PC-3 (cell line): ENCODE measurements at places on chromosomes 3 and 15.

DNA sequence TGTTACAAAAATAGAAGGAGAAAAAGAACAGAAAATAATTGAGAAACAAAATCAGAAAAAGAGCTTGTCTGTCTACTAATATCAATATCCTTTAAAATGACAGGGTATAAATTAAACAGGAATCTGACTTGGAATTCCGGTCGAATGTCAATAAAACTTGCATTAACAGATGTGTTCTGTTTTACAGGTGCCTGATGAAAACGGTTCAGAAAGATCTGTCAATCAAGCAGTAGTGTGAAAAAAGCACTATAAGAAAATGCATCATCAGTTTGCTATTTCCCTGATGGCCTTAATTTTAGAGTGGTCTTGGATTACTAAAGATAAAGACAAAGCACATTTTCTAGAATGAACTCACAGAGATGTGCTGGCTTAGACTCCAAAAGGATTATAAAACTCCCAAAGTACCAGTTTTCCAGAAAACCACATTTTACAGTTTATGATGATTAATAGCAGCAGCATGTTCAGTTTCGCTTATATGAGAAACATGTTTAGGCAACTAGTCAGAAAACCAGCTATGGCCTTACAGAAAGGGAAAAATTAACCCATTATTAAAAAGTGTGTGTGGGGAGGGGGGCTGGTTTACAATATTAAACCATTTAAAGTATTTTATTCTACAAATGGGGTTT, 8.2 kb upstream of the C3orf38 start:
- DNase-seq, result peak; percentile 41

DNA sequence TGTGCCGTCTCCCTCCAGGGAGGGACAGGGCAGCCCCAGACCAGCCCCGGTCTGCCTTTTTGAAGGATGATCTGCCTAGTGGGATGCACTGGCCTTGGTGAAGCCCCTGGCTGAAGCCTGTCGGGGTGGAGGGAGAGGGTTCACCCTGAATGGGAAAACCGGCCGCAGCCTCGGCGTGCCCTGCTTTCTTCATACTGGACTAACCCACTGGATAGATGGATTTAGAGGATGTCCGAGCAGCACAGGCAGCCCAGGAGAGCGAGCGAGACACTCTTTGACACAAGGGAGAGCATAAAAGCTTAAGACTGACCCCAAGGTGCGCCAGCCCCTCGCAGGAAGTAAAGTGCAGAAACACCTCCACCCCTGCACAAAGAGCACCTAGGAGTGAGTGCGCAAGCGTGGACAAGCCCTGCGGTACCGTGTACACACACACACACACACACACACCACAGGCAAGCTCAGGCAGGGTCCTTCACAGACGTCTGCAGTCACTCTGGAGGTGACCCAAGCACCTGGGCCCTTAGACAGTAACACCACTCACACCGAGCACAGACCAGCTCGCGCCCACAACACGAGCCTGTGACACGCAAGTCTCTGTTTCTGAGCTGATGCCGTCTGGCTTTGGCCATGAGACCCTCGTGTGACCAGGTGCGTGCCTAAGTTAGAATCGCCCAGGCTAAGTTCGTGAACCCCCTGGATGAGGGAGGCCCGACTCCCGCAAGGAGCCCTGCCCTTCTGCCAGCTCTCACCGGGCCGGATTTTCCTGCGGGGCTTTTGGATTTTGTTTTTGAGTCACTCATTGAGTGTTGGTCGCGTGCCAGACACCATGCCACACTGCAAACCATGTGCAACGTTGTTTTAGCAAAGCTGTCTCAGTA, 11.3 kb downstream of the SEMA4B start:
- peak; percentile 88 for DNase-seq

GRCh38 chr3:28859897-28860296, 421.0 kb upstream of the RBMS3 start:
- DNase-seq, result no peak

GRCh38 chr3:132838477-132838876, 116.3 kb upstream of the NPHP3 start:
- DNase-seq, result no peak

DNA sequence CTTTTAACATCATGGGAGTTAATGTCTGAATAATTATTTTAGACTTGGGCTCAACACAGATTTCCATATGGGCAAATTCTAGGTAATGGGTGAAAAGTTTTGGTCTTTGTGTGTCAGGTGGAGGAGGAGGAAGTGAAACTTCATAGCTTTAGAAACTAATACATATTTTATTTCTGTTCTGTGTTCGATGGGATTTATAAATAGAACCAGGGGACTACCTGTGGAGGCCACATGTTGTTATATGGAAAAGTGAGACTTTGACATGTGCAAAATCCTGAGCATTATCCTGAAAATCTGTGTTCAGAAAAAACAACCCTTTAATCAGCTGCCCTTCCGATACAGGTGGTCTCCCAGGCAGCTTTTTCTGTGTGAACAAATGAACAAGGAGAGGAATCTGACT, 209.5 kb downstream of the SOX2 start:
- DNase-seq, result no peak

DNA sequence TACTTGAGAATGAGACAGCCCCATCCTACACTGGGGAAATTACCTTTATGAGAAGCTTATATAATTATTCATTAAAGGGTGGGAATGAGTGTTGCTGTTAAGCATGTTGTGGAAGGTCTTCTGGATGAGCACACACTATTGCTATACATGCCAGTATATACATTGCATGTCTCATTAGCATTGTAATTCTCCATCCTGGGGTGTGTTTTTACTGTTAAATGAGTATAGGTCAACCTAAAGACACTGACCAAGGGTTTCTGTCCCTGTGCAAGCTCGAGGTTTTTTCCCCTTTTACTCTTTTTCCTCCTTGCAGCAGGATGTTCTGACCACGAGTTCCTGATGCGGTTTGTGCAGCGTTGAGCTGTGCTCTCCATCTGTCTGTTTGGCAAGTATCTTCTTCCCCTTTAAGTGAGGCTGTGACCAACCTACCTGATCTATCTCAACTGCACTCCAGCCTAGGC, 7.2 kb upstream of the IVD start:
- DNase-seq, result no peak

DNA sequence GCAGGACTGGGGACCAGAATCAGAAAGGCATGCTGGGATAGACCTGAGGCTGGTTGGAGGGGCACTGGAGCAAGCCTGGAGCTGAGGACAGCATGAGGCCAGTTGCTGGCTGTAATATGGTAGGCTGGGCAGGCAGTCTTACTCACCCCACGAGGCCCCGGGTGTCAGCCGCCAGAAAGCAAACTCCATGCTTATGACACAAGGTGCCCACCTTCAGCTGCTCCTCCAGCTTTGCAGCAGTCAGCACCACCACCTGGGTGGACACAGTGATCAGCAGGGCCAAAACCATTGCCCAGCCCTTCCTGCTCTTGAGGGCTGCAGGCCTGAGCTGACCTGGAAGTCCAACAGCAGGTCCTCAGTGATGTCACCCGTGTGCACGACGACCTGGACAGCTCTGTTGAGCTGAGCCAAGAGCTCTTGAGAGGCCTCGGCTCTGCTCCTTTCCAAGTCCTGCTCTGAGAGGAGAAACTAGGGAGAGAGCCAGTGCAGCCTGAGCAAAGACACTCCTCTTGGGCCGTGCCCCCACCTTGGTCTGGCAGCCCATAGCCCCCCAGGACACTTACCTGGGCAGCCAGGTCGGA, 747 bp downstream of the UBA7 start:
- DNase-seq, result no peak

DNA sequence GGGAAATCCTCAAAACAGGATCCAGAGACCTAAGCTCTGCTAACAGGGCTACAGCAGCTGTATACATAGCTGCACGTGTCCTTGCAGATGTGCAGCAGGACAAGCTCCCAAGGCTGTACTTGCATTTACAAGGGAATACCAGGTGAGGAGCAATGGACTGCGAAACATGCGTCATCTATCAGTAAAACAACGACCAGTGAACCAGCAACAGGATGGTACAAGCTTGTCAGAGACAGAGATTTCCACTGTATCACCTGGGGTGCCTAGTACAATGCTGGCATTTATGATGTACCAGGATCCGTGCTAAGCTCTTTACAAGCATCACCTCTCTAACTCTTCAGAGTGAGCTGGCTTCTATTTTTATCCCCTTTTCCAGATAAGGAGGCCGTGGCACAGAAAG, 227.3 kb downstream of the FOXP1 start:
- DNase-seq, result no peak

- no peak for DNase-seq
Observed at GRCh38 chr15:25327686-25328085, 111.1 kb downstream of the UBE3A start.

DNA sequence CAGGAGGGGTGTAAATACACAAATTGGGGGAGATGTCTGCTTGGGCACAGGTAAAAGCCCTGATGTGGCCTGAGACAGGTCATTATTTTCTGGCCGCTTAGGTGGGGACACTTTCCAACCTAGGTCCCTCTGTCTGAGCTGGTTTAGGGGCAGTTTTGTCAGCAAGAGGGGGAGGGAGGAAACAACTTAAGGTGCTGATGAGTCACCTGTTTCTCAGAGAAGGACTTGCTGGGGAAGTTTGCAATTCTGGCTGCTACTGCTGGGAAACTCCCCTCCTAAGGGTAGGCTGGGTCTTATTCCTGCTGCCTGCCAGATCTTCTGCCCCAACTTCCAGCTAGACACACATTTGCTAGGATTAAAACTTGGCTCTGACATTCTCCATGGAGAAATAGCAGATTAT, 4.8 kb upstream of the RHOV start:
- DNase-seq, result peak; percentile 88

- no peak for DNase-seq
Observed at GRCh38 chr15:101497484-101498034, 8.1 kb upstream of the PCSK6 start.

DNA sequence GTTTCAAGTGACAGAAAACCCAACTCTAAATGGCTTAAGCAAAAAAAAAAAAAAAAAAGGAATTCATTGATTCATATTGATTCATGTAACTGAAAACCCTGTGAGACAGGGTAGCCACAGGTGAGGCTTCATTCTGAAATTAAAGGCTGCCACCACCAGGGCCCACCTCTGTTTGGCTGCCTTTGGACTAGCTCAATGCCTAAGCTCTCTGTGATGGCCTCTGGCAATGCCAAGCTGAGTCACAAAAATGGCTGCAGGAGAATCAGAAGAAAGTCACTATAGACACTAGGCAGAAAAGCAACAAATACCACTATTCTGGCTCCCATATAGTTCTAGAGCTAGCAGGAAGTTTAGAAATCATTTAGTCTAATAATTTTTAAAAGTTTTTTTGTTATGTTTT, 38.2 kb upstream of the GYG1 start:
- DNase-seq, result peak; percentile 34

- DNase-seq, result peak; percentile 17
Observed at GRCh38 chr3:69999140-70000027, at the start of gene SAMMSON. Gene SAMMSON (plus strand): TSS chr3:69999733.

DNA sequence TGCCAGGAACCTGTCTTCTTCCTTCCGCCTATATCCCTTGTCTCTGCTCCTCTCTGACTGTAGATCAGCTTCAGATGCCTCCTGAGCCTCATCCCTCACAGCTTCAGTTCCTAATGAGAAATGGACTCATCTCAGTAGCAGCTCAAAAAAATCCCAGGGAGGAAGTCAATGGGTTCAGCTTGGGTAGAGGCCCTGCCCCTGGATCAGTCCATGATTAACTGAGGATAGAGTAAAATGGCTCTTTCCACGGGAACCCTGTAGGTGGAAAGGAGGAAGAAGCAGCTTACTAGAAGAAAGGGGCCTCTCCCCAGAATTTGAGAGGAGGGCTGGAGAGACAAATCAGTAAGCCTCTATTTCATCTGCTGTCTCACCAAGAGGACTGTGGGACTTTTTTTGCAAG, 26.9 kb upstream of the HCN4 start:
- no peak for DNase-seq

DNA sequence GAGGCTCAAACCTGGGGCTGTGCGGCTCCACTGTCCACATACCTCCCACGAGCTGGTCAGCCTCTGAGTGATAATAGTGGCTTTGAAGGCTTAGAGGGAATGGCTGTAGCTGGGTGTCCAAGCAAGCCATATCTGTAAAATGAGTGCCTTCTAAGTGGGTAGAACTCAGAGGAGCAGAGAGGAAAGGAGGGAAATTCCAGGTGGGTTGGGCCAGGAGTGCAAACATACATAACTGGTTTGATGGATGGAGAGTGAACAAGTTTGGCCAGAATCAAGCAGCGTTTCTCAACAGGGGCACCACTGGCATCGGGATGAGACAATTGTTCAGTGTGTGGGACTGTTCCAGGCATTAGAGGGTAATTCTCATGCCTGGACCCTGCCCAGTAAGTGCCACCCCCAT, 91.1 kb downstream of the ASB7 start:
- DNase-seq, result peak; percentile 54
